Pulmonary artery endothelial cell (primary cell): ENCODE measurements at places on chromosomes 7 and 10.

- no peak for DNase-seq
Observed at GRCh38 chr7:77839919-77840318, 41.3 kb downstream of the PHTF2 start.

DNA sequence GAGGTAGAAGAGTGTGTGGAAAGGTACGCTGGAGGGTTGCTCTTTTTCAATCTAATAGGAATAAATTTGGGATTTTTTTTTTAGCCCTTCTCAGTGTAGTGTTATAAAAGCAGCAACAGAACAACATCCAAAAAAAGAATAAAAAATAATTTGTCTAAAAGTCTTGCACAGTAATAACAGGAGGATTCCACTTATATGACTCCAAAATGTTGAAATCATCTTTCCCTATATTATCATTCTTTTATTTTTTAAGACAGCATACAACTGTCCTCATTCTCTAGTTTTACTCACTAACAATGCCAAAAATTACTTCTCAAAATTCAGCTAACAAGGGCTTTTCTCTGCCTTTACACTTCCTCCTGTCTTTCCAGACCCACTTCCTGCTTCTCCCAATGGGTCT lies 27.8 kb downstream of the IL2RA start:
- no peak for DNase-seq

GRCh38 chr7:47416492-47417480 lies 165.1 kb downstream of the TNS3 start:
- no peak for DNase-seq

DNA sequence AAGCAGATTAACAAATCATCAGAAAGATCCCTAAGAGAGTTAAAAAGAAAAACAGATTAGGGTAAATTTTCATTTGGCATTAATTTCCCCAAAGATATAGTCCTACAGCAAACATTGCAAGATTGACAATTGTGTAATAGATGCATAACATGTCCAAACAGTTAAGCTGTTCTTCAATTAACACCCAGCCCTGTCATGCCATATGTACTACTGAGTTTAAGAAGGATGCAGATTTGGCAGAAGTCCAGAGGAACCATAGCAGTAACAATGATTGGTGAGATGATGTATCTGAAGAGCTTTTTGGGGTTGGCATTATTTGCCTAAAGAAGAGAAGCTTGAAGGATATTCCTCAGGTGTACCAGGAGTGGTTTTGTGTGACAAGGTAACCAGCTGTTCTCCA lies 287.6 kb downstream of the LRMDA start:
- no peak for DNase-seq

GRCh38 chr7:25947669-25948516 lies 204.1 kb upstream of the NFE2L3 start:
- DNase-seq, result no peak

DNA sequence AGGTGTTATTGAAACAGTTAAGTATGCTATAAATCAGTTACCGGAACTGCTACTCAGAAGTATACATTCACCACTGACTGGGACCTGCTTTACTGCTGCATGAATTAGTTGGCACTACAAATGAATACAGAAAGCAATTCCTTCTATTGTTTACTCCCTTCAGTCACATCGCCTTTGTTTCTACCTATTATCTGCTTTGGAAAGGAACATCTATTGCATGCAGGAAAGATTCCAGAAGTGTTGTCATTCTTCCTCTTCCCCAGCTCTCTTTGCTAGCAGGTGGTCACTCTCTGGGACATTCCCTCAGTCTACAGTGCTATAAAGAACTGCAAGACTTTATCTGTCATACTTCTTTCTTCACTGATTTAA lies 131.3 kb downstream of the ANK3 start:
- no peak for DNase-seq

DNA sequence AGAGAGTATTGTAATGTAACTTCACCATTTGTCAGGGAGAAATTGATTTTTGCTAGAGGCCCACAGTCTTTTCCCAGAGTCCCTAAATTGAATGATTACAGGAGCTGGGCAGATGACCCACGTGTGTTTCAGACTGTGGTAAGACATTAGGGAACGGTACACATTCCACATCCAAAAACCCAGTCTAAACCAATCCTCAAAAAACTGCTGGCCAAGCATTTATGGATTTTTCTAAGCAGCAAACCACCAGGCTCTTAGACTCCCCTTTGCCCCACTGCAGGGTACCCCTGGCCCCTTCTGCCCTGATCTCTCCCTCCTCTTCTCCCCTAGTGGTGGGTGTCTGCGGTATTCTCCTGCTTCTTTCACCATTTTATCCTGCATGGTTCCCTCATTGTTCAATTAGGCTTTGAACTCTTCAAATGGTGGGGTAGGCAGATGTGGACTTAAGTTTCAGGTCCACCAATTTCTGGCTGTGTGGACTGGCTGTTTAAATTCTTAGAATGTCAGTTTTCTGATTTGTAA lies 135.5 kb upstream of the SORCS3 start:
- no peak for DNase-seq

GRCh38 chr7:117777335-117778142 lies 95.7 kb downstream of the CTTNBP2 start:
- no peak for DNase-seq

DNA sequence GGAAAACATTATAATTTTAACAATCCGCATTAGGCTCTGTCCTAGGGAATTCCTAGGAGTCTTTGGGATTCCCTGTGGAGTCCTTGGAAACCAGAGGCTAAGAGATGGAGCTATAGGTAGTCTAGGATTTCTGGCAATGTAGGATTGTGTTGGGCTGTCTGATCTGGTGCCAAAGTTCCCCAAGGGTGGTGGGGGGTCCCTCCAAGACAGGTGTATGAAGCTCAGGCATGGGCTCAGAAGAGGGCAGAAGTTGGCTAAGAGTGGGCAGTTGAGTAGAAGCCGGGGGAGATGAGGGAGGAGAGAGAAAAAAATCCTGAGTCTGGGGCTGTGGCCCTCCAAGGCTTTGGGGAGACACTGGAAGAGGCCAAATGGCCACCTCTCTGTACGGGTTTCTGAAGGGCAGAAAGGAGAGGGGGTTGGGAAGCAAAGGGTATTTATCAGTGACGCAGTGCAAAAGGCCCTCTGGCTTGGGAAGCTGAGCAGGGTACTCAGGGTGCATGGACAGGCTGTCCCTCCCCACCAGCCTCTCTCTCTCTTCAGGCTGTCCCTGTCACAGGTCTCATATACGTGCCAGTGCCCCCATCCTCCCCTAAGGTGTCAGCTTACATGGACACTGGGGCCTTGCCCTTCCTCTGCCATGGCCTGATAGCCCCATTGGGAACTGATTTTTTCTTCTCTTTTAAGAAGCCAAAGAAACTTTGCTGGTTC lies 929 bp downstream of the HOXA6 start:
- DNase-seq, result no peak

GRCh38 chr10:93465806-93466675 lies 16.1 kb downstream of the MYOF start:
- DNase-seq, result peak; percentile 94

- DNase-seq, result no peak
Observed at GRCh38 chr10:22629126-22629525, 85.3 kb downstream of the PIP4K2A start.

GRCh38 chr10:88707429-88708155 lies 1.5 kb downstream of the LIPK start:
- DNase-seq, result peak; percentile 11

GRCh38 chr7:35968140-35968940 lies 167.5 kb downstream of the SEPTIN7 start:
- no peak for DNase-seq

DNA sequence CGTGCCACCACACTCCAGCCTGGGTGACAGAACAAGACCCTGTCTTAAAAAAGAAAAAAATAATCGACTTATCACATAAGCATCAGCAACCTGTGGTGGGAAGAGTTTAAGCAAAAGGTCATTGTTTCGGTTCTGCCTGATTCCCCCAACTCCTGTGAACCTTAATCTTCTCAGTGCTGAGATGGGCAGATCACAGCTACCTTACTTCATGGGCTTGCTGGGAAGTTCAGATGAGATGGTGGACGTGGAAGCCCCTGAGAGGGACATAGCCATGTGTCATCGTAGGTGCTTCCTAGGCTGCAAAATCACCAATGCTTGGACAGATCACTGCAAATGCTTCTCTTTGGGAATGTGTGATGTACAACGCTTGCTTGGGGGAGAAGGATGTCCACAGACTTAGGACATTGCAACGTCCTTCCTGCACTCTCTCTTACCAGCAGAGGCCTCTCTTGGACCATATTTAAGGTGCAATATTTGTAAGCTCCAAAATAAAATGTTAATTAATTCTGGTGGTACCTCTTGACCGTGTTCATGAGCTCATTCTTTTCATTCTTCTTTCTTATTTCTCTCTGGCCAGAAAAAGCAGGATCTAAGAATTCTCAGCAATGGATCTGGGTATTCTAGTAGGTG lies 8.6 kb downstream of the GJD4 start:
- DNase-seq, result no peak

DNA sequence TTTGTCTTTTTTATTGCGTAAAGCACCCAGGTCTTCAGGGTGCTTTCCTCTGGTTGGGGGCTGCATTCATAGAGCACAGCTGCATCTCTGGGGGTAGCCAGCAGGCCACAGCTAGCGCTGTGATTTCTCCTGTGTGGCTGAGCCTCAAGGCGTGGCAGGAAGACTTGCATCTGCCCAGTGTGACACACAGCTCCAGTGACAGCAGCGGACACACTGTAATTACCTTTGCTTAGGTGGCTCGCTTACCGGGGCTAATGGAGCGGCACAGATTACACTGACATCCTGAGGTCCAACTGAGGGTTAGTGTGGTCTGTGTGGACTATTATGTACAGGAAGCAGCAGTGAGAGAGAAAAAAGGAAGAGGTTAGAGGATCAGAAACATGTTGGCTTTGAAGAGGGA lies 27.1 kb downstream of the ABCB4 start:
- no peak for DNase-seq

DNA sequence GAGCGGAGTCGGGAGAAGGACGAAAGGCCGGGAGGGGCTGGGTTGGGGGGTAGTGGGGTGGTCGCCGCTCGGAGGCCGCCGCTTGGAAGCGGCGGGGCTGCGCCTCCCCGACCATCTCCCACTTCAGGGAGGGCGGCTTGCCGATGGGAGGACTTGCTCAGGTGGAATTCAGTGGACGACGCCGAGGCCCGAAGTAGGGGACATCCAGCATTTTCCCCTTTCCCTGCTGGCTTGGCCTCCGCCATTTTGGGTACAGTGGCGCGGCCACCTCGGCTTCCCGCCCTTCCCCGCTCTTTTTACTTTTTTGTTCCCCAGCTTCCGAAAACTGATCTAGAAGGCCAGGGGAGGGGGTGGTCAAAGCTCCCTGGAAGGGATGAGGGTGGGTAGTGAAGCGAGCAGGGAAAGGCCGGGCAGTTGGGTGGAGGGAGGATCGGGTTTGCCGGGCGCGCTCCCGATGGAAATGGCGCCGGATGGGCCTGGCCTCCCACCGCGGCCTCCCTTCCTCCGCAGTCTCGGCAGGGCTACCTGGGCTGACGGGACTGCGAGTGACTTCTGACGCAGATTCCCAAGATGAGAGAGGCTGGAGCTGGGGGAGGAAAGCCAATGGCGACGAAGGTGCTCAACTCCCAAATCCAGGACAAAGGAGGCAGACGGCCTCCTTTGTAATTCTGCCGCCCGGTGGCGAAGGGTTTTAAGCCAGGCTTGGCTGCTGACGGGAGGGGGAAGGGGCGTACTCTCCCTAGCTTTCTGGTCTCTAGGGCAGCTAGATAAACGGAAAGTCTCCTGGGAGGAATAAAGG lies at the start of gene PBLD:
TSS of gene PBLD (minus strand) at position 670 of the 799 bp plus-strand sequence. CDS start 26,084 bp downstream, outside the sequence.
- peak; percentile 46 for DNase-seq

DNA sequence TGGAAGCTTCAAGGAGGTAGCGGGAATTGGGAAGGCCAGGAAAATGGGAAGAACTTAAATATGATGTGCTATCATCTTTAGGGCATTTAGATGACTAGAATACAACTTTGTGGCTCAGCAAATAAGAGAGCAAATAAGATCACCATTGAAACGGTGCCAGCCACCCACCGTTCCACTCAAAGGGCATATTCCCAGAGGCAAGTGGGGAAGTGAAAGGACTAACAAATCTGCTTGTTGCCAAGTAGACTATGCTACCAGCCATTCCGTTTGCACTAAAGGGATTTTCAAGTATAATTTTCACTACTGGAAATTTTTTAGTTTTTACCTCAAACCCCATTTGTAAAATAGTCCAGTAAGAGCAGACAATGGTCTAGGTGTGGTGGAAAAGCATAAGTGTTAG lies 4.0 kb upstream of the PPP1R3C start:
- no peak for DNase-seq
